Small intestine (tissue), 16 donors: ENCODE measurements at places on chromosomes 12 and 14. TPM values are rescaled to one million over a fixed set of nuclear protein-coding genes. Genes with fewer than 3 reads are reported as not detected.
A peak's percentile ranks its signal among the peaks of the same experiment; 100 is the strongest.

GRCh38 chr12:6508087-6508486 is 14.2 kb downstream of the NCAPD2 start:
- DNase-seq, result no peak

DNA sequence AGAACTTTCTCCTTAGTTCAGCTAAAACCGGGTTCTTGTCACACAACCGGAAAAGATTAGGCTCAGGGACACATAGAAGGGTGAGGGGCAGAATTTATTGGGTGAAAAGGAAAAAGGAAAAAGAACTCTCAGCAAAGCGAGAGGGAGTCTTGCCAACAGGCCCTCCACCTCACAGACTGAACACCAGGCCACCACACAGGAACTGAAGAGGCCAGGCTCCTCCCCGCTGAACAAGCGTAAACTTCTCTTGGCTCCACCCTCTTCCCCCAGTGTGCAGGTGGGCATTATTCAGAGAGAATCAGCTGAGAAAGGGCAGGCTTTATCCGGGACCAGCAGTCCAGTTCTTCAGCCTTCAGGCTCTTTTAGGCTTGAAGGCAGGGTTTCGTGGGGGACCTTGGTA is 125.6 kb upstream of the FGD4 start:
- peak; percentile 51 for DNase-seq

Gene FOXA1
- polyA plus RNA-seq, result 11.9 TPM

GRCh38 chr14:95698287-95698686 is 12.1 kb downstream of the TCL1B start:
- DNase-seq, result no peak

DNA sequence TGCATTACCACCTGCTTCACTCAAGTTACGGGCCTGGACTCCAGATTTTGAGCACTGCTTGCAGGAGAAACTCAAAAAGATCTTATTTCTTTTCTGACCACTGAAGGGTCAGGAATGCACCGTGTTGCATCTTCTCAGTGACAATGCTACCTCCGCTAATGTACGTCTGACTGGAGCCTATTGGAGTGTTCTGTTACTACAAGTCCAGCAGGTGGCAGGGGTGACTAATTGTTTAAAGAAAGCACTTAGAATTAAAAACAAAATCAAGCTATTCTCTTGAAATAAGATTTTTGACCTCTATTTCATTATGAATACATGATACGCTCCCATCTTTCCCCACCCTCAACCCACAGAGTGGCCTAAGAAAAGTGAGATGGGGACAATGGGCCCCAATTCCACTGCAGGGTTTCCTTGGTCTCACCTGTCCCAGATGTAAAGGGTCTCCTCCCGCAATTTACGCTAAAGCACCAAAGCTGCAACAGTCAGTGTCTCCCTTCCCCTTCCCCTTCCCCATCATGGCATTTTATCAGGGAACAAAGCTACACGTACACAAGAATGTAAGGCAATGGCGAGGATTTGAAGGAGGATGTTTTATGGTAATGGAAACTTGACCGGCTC is 2.2 kb downstream of the TBPL2 start:
- DNase-seq, result peak; percentile 57

Gene OR6C2
- polyA plus RNA-seq, result not detected
